Nephron progenitor cell (in vitro differentiated cells): ENCODE measurements at places on chromosomes 5 and 9.

DNA sequence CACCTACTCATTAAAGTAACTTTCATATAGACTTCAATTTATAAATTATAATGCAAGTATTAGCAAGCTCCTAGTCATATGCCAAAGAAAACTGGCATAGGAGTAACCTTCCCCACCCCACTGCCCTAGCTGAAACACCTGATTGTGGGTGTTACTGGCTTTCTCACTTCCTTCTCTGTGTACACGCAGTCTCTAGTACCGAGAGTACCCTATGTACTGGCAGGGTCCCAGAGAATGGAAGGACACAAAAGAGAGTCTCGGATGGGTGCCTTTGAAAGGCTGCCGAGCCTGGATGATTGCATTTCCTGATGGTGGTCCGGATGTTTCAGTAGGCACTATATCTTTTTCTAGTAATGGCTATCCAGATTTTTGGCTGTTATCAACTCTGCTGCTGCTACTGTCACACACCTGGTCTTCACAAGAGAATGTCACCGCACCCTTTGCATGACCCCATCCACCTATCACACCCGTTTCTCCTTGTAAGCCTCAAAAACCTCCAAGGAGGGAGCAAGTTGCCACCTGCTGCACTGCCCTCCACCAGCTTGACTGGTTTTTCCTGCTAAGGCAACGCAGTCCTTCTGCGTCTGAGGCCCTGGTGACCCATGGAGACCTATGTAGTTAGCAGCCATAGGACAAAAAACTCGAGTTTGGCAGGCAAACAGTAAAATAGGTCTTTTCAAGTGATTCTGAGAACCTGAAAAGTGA lies 53.8 kb upstream of the CLINT1 start:
- peak; percentile 6 for DNase-seq

DNA sequence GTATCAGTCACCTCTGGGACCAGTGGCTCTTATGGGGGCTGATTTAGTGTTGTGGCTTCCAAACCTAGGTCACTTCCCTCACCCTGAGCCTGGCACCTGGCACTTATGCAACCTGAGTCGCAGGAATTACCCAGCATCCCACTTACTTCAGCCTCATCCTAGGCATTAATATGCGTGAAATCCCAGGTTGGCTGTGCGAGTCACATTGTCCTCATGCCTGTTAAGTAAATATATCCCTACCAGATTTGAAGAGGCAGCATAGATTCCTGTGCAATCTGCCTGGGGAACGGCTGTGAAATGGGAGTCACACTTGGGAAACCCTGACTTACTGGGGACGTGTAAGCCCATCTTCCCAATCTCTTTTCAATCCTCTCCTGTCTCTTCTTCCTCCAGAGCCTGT lies 42.7 kb upstream of the AKNA start:
- no peak for DNase-seq

- no peak for DNase-seq
These were observed 39.4 kb downstream of the MED27 start for GRCh38 chr9:132040246-132040645.

DNA sequence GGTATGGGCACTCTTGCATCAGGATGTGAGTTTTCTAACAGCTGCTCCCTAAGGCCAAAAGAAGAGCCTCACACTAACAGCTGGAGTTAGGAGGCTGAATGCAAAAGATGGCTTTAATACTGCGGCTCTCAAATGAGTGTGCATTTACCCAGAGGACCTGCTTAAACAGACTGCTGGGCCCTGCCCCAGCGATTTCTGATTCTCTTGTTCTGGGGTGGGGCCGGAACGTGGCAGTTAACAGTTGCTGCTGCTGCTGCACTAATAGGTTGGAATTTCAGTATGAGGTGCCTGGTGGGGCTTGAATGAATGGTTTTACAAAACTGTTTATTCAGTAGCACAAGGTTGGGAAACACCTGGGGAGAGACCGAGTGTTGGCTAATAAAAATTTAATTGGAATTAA lies 26.1 kb downstream of the HMGCR start:
- DNase-seq: no peak

GRCh38 chr5:133108481-133108921 lies 56.7 kb downstream of the HSPA4 start:
- DNase-seq: no peak

DNA sequence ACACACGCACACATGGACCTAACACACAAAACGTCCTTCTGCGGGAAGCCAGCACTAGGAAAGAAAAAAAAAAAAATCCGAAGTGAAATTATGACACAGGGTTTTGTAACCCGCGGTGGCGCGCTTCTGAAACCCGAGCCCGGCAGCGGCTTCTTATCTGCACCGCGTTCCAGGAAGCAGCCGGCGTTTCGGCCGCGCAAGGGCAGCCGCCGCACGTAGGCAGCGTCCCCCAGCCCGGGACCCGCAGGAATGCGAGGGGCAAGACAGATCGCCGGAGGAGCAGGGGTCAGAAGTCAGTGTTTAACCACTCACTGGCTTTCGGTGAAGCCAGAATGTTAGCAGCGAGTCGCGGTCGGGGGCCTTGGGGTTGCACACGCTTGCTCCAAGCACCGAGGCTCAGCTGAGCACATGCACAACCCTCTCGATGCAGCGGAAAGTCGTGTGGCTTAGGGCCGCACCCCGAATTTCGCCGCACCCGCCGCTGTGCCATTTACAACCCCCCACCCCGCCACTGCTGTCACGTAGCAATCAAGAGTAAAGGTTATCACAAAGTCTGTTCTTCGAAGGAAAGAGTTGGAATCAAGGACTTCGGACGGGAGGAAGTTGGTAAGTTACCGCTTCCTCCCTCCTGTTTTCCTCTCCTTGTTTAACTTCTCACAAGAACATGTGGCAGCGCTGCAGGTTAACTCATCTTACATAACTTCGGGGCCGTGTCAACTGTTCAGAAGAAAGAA lies 167.9 kb downstream of the AUH start:
- peak; percentile 88 for DNase-seq

GRCh38 chr5:61272688-61273087 lies 59.4 kb upstream of the ZSWIM6 start:
- no peak for DNase-seq

DNA sequence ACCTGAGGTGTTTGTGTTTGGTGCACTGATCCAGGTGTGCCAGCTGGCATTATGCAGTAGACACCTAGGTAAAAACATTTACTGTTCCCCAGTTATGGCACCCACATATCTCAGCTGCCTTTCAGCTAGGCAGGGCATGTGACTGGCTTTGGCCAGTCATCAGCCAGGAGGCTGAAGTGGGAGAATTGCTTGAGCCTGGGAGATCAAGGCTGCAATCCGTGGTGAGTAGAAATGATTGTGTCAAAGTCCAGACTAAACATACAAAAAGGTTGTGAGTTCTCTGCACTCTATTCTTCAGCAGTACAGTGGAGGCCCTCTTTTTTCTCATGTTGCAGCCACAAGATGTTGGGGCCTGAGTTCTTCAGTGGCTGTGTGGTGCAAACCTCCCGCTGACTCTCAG lies 3.2 kb upstream of the FBLL1 start:
- DNase-seq: no peak

DNA sequence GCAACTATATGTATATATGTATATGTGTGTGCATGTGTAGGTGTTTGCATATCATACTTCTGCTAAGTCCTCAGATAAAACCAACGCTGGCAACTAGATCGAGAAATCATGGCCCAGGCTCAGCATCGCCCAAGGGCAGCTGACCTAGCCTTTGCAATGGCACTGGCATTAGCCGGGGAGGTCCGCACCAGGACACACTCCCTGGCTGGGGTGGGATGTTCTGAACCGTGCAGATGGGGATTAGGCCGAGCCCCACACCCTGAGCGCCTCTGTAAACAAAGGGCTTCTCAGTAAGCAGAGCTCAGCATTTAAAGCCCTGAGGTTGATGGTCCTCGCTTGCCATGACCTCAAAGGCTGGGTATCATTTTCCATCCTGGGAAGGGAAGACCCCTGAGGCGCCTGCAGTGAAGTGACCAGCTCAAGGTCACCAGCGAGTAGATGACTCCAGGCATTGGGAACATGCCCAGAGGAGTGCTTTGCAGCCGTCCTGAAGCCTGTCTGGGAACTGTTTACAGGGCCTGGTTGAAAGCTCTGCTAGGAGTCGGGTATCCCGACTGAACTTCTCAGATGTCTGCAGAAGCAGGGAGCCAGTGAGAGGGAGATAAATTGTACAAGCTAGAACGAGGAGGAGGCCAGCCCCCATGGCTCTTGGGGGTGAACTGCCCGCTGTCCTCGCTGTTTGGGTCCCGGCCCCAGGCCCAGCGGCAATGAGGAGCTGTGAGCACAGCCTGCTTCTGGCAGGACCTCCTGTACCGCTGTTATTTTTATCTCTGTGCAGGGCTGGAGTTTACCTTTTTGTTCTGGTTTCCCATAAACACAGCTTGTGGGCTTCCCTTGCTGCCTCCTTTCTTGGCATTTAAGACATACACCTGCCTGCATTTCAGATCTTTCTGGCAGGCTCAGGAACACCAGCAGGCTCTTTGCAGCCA lies 18.4 kb downstream of the GADD45G start:
- no peak for DNase-seq

GRCh38 chr5:153807801-153808200 lies 230.9 kb downstream of the FAM114A2 start:
- no peak for DNase-seq

GRCh38 chr9:104080983-104081382 lies 13.1 kb upstream of the SMC2 start:
- DNase-seq: peak; percentile 17

DNA sequence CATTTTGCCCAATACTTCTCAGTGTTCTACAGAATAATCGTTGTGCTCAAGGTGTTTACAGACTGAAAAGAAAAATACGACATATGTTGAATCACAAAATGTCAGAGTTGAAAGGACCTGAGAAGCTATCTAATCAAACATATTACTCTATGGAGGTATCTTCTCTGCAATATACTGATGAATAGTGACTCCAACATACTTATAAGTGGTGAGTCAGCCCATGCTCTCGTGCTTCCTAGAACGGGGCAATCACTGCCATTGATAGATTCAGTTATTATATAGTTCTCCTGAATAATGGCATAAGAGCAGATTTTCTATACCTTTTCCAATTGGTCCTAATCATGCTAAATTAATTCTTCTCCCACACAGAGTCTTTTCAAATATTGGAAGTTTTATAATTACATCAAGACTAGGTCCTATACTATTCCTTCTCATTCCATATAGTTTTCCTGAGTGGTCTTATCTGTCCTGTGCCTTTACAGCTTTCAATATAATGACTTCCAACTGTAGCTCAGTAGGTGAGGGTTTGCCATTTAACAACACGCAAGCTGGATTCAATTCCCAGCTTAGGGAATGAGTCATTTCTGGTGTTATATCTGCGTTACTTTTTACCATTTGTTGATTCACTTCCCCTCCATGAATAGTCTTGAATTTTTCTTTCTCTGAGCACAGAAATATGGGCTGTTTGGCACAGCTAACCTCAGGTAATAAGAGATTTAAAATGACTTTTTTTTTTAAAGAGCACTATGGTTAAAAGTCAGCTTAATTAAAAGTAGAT lies 81.1 kb downstream of the PLK2 start:
- no peak for DNase-seq

DNA sequence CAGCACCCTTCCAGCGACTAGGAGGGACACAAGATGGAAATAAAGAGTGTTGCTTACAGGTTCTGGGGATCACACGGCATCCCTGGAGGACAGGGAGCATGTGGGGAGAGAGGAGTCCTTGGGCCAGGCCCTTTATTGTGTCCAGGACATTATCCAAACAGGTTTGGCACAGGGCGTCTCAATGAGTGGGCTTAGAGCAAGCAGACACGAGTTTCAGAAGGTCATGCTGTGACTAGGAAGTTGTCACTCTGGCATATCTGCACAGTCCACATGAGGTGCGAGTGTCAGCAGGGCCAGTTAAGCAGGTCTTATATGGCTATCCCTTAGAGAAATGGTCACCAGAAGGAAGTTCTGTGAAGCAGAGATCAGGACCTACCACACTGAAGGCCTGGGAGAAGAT lies 174.5 kb upstream of the OTULINL start:
- no peak for DNase-seq

- DNase-seq: no peak
These were observed 26.7 kb upstream of the IPPK start for GRCh38 chr9:92696619-92697018.

GRCh38 chr9:26369093-26369492 lies 523.5 kb downstream of the CAAP1 start:
- no peak for DNase-seq

DNA sequence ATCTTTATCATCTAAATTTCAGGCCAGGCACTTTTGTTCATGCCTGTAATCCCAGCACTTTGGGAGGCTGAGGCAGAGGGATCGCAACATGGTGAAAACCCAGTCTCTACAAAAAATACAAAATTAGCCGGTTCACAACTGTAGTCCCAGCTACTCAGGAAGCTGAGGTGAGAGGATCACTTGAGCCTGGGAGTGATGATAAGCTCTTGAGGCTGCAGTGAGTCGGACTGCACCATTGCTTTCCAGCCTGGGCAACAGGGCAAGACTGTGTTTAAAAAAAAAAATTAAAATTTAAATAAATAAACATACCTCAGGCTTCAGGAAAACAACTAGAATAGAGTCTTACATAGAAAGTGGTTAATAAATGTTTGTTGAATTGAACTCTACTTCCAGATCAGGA lies 147.4 kb downstream of the AGTPBP1 start:
- DNase-seq: no peak

DNA sequence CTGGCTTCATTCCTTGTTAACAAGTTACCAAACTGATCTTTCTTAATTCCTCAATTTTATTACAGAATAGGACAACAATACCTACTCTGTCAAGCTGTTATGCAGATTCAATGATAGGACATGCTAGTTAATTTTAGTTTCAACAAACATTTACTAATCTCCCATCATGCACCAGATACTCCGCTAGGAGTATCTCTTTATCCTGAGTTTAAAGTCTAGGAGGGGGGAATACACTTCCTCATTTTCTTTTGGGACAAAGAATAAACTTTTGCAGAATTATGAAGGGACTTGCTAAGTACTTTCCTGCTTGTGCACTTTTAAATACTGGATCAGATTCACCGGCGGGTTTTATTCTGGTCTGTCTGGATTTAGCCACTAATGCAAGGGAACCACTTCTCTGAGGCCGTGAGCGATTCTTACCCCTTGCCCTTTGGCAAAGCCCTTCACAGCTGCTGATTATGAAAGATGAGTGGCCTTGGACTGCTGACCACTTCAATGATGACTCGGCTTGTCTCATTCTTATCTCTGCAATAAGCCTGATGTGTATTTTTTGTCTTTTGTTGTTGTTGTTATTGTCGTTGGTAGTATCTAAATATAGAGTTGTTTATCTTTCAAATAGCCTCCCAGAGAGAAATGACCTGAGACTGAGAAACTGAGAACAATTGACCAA lies 73.9 kb downstream of the RMI1 start:
- no peak for DNase-seq

DNA sequence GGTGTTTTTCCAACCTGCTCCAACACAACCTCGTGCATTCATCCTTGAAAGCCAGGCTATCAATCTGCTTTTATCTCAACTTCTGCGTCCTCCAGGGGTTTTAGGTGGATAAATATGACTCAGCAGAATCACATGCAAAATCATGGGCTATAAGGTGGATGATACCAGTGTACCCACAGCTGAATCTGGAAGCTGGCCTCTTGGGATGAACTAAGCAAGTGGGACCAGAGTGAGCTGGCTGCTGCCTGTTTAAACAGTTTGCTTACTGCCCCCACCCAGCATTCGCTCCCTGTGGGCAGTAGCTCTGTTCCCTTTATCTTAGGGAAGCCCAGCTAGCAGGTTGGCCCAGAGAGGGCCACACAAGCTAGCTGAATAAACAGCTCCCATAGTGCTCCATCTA lies 194.0 kb downstream of the CRB2 start:
- no peak for DNase-seq

GRCh38 chr9:86354818-86355309 lies 654 bp upstream of the TUT7 start:
- no peak for DNase-seq

GRCh38 chr5:154587123-154588026 lies 109.3 kb upstream of the HAND1 start:
- no peak for DNase-seq
